ENCODE measurements at places on chromosomes 11 and 22.

GRCh38 chr11:134592391-134592990, 180.4 kb upstream of the B3GAT1 start:
- DNase-seq = no peak

- DNase-seq = no peak
Observed at GRCh38 chr22:29710922-29711593, 8.7 kb upstream of the CABP7 start.

DNA sequence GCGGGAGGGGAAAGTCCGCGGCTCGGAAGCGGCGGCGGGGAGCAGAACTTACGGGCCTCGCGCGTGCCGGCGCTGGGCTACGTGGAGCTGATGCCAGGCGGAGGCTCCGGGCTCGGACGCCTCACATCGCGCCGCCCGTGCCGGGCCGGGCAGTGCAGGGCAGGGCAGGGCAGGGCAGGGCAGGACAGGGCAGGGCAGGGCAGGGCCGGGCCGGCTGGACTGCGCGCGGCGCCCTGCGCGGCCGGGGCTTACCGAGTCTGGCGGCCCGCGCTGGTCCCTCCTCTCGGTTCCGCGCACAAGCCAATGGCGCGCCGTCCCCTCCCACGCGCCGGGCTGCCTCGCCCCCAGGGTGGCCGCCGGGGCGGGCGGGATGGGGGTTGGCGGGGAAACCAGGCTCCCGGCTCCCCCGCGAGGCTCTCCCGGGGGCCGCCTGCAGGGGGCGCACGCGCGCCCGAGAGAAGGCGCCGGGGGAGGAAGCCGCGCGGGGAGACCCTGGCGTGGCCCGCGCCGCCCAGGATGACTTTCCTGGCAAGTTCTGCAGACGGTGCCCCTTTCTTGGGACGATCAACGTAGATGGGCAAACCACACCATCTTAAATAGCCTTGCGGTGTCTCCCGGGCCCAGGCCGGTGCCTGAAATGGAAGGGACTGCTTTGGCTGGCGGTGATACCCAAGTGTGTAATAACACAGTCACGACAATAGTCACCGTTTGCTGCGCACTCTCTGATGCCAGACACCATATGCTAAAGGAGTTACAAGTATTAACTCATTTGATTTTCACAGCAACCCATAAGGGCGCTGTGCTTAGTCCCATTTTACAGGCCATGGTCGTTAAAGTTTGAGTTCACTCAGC, at the start of gene TP53I11:
Gene TP53I11, minus strand, starts transcription at position 259 of the 852 bp plus-strand sequence. CDS start 12,548 bp downstream, outside the sequence.
- DNase-seq = no peak

- no peak for DNase-seq
Observed at GRCh38 chr22:39959640-39960447, at the start of gene TMA7B. Gene TMA7B, plus strand, starts transcription at chr22:39960397. Its CDS starts 3,978 bp downstream, at chr22:39964375.

DNA sequence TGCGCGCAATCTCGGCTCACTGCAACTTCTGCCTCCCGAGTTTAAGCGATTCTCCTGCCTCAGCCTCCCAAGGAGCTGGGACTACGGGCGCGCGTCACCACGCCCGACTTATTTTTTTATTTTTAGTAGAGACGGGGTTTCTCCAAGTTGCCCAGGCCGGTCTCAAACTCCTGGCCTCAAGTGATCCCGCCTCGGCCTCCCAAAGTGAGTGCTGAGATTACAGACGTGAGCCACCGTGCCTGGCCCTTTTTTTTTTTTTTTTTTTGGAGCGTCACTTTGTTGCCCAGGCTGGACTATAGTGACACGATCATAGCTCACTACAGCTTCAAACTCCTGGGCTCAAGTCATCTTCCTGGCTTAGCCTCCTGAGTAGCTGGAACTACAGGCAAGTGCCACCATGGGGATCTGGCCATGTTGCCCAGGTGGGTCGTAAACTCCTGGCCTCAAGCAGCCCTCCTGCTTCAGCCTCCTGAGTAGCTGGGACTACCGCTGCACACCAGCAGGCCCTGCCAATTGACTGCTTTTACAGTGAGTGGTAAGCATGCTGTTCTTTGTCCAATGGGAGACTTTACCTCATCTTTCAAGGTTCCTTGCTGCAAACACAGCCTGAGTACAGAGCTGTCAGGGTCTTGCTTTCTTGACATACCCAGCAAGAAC, 600 bp upstream of the CENPM start:
- no peak for DNase-seq

DNA sequence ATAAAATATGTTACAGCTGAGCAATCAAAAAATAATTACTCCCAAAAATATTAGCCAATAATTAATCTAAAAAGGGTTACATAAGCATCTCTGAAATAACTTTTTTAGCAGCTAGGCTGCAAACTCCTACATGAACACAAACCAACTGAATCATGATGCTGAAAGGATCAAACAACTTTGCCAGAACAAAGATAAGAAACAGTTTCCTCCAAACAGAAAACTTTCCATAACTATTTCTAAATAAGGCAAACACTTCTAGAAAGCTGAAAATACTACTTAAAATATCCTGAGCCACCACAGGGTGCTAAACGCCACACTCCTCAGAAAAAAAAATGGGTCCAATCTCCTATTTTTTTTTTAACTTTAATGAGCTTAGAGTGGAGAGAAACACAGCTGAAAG, 68.6 kb upstream of the ARHGAP32 start:
- no peak for DNase-seq
